ENCODE measurements at places on chromosomes 11 and 22.

DNA sequence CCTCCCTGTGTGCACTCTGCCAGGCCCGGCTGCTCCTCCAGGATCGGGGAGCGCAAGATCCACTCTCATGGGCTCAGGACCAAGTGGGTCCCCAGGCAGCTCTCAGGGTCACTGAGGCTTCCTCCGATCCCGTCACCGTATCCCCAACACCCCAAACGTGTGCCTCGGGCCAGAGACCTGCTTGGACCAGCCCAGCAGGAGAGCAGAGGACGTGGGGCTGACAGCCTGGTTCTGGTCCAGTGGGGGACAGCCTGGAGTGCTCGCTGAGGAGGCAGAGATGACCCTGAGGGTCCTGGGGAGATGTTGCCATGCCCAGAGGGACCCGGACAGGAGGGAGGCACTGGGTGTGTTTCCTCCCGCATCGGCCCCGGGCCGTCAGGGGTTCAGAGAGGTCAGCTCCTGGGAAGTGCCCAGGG lies 1402.6 kb downstream of the BRD1 start:
- no peak for DNase-seq

GRCh38 chr22:39833093-39833492 lies 60.5 kb downstream of the ENTHD1 start:
- DNase-seq: no peak

DNA sequence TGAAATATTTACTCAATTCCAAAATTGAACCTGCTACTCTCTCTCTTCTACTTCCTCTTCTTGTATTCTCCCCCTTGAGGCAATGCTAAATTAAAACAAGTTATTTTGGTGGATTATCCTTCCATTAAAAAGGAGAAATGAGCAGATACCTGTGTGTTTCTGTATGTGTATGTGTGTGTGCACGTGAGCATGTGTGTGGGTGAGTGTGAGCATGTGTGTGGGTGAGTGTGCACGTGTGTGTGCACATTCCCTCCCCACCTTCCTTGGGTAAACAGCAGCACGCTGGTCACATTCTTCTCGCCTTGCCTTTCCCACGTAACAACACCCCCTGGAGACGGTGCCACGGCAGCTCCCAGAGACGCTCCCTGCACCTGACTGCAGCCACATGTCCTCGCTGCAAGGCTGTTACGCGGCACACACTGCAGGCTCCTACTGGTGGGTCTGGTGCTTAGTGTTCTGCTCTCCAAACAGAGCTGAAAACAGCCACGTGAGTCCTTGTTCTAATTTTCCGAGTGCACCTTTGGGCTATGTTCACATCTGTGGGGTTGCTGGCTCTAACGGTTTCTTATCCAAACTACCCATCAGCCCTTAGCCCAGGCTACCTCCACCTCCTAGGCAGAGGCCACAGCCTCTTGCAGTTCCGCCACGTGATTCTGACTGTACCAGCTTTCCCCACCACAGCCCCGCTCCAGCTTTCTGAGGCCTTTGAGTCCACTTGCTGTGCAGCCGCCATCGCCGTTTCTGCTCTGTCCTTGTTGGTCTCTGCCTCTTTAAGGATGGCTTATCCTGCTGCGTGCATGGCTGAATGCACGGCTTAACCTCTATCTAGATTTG lies 123.4 kb downstream of the CTTN start:
- DNase-seq: no peak

- no peak for DNase-seq
These were observed 7.6 kb downstream of the SLC39A13 start for GRCh38 chr11:47415949-47416472.

DNA sequence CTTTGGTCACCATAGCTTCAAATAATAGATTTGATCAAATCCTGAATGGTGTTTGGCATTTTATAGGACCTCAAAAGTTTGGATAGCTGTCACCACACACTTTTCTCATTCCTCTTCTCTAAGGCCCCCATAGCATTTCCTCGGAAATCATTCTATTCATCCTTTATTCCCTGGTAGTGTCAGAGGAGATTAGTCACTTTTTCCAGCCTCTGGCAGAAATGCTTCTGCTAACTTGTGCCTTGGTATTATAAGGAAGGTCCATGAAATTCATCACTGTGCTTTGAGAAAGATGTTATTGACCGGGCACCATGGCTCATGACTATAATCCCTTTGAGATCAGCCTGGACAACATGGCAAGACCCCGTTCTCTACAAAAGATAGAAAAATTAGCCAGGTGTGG lies 19.7 kb upstream of the NUP160 start:
- no peak for DNase-seq

DNA sequence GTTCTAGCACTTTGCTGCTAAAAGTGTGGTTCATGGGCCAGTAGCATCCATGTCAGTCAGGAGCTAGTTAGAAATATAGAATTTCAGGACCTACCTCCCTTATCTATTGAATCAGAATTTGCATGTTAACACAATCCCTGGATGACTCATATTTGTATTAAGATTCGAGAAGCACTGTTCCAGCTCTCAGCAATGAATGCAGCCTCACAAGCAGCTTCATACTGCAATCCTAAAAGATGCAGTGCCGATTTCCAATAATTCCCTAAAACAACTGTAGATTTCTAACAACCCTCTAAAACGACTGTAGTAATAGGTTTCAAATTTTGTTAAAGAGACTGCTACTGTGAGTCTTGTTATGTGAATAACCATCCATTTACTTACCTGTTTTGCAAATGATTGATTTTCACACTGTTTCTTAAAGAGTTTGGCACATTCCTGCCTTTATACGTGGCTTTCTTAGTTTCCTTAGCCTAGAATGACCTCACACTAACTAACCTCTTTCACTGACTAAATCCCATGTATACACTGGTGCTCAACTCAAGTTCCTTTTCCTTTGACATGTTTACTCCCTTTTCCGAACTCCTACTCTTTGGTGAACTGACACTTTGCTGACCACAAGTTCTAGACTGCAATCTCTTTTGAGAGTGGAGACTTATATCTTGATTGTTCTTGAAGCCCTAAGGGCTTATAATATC lies 511.8 kb downstream of the METTL15 start:
- DNase-seq: no peak

- DNase-seq: no peak
These were observed 4.7 kb downstream of the UNC93B1 start for GRCh38 chr11:67999201-67999629.

DNA sequence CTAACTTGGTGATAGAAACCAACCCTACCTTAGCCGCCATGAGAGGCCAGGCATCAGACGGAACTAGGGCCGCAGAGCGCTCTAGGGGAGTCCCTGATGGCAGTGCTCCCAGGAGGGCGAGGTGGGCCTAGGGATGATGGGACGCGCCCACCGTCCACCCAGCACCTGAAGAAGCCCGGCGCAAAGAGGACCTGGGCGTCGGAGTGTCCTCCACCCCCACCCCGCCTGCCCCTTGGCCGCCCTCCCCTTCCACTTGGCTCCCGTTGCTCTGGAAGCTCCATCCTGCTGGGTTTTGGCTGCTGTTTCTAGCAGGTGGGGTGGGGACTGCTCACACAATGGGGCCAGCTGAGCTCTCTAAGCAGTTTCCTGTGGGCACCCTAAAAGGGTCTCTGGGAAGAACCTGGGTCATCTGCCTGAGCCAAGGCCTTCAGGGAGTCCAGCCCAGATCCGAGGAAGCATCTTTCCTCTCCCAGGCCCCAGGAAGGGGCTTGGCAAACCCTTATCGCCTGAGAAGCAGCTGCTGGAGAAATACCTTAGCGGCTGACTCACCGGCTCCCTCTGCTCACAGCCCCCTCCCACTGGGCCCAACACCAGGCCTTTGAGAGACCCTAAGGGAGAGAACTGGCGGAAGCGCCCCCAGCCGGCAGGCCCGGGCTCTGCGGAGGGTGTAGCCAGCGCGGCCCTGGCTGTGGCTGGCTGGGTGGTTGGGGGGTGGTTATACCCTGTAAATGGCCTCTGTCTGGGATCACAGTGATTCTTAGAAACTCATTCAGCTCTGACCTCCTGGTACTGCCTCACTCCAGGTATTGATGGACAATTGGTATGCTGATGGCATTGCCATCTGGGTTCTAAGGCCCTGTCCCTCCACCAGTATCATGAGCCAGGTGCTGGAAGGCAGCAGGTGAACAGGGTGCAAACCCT lies 19.3 kb downstream of the CREB3L1 start:
- no peak for DNase-seq

GRCh38 chr11:134399293-134399654 lies 12.8 kb downstream of the B3GAT1 start:
- DNase-seq: no peak

DNA sequence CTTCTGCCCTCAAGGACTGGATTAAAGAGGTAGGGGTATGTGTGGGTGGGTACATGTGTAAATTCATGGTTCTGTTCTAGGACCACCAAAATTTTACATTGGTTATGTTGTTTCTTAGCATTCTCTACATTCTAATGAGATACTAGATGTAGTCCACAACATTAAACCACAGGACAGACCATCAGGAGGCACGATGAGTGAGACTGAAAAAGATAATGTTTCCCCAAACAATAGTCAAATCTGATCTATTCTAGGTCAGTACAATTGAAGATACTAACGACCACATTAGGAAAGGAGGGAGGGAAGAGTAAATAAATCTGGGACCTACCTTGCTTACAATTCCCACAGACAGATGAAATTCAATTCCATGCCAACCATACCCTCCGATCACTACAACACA lies 42.2 kb downstream of the MRTFA start:
- DNase-seq: no peak

DNA sequence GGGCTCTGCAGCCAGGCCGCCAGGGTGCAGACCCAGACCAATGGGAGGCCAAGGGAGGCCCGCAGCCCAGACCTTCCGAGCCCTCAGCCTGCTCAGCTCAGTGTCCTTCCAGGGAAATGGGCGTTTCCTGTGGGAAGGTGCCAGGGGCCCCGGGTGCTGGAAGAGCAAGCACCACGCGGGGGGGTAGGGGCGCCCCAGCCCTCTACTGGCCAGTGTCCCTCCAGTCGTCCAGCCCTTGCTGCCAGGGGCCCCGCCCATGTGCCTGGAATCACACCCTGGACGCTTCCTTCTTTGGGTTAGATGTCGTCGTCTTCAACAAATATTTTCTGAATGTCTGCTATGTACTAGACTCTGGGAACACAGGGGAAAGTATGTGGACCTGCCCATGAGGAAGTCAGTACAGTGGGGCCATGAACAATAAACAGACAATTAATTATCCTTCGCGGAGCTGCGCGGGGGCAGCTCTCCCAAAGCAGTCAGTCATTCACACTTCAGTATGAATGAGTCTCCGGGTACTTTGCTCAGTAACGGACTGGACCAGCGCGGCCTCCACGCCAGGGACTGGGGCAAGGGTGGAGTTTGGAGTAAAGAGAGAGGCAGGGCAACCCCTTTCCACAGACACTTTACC lies 60.2 kb downstream of the CDKN1C start:
- DNase-seq: no peak

DNA sequence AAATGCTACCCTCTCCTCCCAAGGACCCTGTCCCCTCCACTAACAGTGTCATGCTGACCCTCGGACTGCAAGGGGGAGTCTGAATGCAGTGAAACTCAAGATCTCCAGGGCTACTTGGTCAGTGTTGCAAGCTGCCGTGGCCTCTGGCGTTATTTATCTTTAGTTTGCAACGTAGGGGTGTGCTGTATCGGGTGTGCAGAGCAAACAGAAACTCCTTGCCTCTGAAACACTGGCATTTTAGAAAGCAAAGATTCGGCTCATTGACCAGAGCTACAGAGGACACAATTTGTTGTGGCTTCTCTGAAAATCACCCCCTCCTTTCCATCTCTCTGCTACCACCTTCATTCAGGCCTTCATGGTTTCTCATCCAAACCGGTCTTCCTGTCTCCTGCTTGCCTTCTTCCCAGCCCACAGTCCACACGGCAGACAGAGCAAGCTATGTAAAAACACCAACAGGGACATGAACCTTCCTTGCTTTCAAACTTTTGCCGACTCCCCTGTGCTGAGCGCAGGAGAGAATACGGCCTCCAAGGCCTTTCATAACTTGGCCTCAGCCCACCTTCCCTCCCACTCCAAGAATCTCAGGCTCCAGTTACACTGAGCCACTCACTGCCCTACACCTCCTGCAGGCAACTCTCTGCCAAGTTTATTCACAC lies 14.9 kb downstream of the FZD4 start:
- DNase-seq: no peak
